ENCODE measurements at places on chromosomes 3 and 15. TPM values are rescaled to one million over a fixed set of nuclear protein-coding genes. Genes with fewer than 3 reads are reported as not detected.
A peak's percentile ranks its signal among the peaks of the same experiment; 100 is the strongest.

DNA sequence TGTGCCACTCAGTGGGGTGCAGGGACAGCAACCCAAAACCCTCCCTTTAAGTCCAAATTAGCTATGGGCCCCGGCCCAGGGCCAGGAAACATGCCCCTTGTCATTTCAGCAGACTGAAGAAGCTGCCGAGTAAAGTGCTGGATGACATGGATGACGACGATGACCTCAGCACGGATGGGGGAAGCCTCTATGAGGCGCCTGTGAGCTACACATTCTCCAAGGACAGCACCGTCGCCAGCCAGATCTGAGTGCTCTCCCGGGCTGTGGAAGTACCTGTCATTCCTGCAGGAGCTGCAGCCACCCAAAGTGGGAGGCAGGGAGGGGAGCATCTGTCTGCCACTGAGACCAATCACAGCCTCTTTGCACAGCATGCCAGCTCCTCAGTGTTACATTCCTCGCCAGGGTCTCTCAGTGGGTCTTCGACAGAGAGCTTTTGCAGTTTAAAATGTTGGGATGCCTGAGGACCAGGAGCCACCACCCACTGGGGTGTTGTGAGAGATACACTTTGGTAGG lies 44.4 kb upstream of the MYZAP start:
- H3K4me3 ChIP-seq, result no peak overlapping the region
- no peaks in the 10 kb centered on the region for H3K36me3 ChIP-seq
- H3K27me3 ChIP-seq, result no peaks in the 10 kb centered on the region
- DNase-seq, result no peak
- no peak overlapping the region for H3K27ac ChIP-seq
- H3K4me1 ChIP-seq, result no peaks in the 10 kb centered on the region

Gene CEP152
- 8.3 TPM for total RNA-seq

Gene CHST13
- total RNA-seq, result 0.95 TPM

DNA sequence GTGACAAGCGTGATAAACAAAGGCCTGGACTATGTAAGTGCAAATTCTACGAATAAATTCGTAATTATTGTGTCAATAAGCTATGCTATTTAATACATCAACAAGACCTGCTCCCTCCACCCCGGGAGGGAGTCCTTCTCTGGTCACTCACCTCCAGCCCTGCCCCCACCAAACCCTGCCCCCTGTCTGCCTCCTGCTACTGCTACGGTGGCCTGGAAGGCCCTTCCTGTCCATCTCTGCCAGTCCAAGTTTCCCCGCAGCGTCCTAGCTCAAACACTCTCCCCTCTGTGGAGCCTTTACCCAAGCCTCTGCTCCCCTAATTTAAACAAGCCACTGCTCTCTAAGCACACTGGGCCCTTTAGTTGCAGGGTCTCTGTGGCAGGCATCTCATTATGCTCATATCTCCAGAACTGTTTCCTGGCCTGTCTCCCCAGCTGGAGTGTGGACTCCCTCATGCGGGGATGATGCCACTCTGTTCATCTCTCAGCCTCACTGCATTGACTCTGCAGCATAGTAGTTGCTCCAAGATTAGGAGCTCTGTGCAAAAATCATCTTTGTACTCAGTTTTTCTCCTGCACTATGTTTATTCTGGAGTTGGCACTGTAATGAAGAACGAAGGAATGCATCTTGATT lies 241.2 kb downstream of the NTRK3 start:
- H3K27ac ChIP-seq, result no peak overlapping the region
- H3K4me1 ChIP-seq, result no peaks in the 10 kb centered on the region
- no peaks in the 10 kb centered on the region for H3K36me3 ChIP-seq
- H3K27me3 ChIP-seq, result no peaks in the 10 kb centered on the region
- no peak overlapping the region for H3K4me3 ChIP-seq

DNA sequence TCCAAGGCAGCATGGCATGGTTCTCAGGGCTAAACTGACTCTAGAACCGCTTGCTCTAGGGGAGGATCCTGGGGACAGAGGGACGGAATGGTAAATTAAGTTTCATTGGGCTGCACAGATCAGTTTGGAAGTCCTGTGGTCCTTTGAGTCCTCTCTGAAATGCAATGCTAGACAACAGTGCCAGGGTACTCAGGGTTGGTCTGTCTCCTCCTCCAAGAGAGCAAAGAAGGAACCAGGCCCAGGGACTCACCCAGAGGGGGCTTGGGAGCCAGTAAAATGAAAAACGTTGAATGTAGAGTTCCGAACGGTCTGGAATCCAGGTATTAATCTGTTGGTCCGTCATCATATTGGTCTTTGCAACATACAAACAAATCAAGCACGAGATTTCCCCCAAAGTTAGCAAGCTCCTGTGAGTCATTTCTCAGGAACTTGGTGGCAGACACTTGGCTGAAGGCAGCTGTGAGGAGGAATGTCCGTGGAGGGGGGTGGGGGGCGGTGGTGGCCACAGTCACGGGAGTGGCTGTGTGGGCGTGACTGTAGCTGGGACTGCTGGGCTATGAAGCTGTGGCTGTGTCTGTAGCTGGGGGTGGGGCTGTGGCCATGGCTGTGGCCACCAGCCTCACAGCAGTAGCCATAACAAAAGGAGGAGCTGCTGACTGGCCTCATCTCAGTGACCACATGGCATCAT lies 361.0 kb downstream of the SHQ1 start:
- no peak for DNase-seq
- peaks cover 19% of the 10 kb centered on the region for H3K4me1 ChIP-seq
- no peak overlapping the region for H3K27ac ChIP-seq
- no peak overlapping the region for H3K4me3 ChIP-seq

- H3K27ac ChIP-seq, result peak overlapping the region; percentile 86
- no peaks in the 10 kb centered on the region for H3K27me3 ChIP-seq
- peaks cover 44% of the 10 kb centered on the region for H3K36me3 ChIP-seq
- H3K4me1 ChIP-seq, result peaks cover 67% of the 10 kb centered on the region
- no peak for DNase-seq
Observed at GRCh38 chr3:127698691-127699415, 26.1 kb downstream of the ABTB1 start.

DNA sequence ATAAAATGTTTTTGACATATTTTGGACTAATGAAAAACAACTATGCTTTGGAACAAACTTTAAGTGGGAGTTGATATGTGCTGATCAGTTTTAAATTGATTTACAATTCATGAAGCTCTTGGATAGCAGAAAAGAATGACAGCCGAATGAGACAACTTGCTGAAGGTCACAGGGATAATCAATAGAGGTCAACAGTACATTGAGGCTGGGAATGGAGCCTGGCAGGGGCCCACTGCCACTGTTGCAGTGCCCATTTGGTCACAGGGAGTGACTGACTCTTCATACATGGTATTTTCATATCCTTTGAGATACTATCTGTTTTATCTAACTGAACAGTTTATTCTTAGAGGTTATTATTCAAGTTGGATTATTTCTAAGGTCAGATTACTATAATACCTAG lies 58.7 kb upstream of the EIF5A2 start:
- H3K4me1 ChIP-seq, result no peaks in the 10 kb centered on the region
- H3K27me3 ChIP-seq, result no peaks in the 10 kb centered on the region
- DNase-seq, result no peak
- H3K36me3 ChIP-seq, result no peaks in the 10 kb centered on the region
- H3K4me3 ChIP-seq, result no peak overlapping the region

GRCh38 chr3:122063908-122064307 lies 8.7 kb downstream of the CD86 start:
- DNase-seq, result no peak
- H3K27ac ChIP-seq, result no peak overlapping the region
- H3K4me3 ChIP-seq, result no peak overlapping the region
- H3K4me1 ChIP-seq, result no peaks in the 10 kb centered on the region
- H3K36me3 ChIP-seq, result no peaks in the 10 kb centered on the region

GRCh38 chr15:60374209-60374608 lies 23.6 kb downstream of the ANXA2 start:
- H3K36me3 ChIP-seq, result peaks cover 96% of the 10 kb centered on the region
- no peaks in the 10 kb centered on the region for H3K27me3 ChIP-seq
- peak overlapping the region; percentile 86 for H3K27ac ChIP-seq
- H3K4me1 ChIP-seq, result peaks cover 78% of the 10 kb centered on the region
- DNase-seq, result no peak

Gene CAND2
- 0.91 TPM for total RNA-seq

DNA sequence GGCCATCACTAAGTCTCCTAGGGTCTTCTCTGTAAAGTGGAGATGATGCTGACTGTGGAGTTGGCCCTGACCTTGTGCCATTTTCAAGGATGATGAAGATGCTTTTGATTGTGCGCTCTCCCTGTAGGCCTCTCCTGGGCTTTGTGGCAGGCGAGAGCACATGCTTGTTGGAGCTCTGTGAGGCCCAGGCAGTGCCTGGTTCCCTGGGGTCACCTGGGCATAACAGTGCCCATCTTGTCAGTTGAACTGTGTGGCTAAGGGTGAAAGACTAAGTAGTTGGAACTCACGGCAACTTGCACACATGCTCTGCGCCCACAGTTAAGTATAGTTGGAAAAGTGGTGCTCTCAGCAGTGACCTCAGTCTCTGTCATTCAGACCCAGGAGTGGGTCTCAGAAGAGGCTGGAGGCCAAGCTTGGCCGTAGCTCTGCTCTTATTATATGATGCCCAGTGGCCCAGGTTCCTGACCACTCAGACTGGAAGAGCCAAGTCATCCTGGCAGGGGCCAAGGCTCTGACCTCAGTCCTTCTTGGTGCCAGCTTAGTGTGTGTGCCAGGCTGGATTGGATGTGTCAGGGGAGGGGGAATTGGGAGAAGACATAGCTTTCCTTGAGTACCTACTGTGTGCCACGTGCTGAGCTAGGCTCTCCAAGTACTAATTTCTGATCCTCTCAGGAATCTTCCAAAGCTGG lies 154.6 kb downstream of the EEFSEC start:
- no peak overlapping the region for H3K4me3 ChIP-seq
- H3K4me1 ChIP-seq, result no peaks in the 10 kb centered on the region
- H3K27me3 ChIP-seq, result no peaks in the 10 kb centered on the region
- H3K36me3 ChIP-seq, result no peaks in the 10 kb centered on the region

GRCh38 chr3:159988617-159989271 lies at the start of gene IL12A:
Gene IL12A (plus strand): TSS chr3:159988835.
- DNase-seq, result peak; percentile 21
- H3K4me1 ChIP-seq, result no peaks in the 10 kb centered on the region
- H3K27me3 ChIP-seq, result no peaks in the 10 kb centered on the region

Gene ETFA
- total RNA-seq, result 67.5 TPM

Gene ARRDC4
- 24.6 TPM for total RNA-seq

DNA sequence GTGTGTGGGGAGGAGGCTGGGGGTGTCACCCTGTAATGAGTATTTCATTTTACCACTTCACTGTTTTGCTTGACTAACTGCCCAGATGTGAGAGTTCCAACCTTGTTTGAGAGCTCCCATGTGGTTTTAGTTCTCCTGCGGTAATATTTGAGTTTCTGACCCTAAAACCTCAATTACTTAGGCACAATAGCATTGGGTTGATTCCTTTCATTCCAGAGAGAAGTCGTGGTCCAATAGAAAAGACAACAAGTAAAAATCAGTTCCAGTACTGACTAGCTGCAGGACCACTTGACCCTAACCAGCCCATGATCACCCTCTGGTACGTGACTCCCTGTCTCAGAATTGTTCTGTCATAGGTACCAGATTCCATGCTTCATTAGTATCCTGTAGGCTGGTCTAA lies 630.4 kb downstream of the CADM2 start:
- no peaks in the 10 kb centered on the region for H3K36me3 ChIP-seq
- no peaks in the 10 kb centered on the region for H3K4me1 ChIP-seq
- no peak overlapping the region for H3K4me3 ChIP-seq
- no peaks in the 10 kb centered on the region for H3K27me3 ChIP-seq
- DNase-seq, result no peak

- peaks cover 26% of the 10 kb centered on the region for H3K4me1 ChIP-seq
- H3K4me3 ChIP-seq, result no peak overlapping the region
- H3K36me3 ChIP-seq, result no peaks in the 10 kb centered on the region
- no peak for DNase-seq
- no peaks in the 10 kb centered on the region for H3K27me3 ChIP-seq
- H3K27ac ChIP-seq, result peak overlapping the region; percentile 54
Observed at GRCh38 chr3:167876620-167877281, 141.2 kb downstream of the SERPINI1 start.
